ENCODE measurements at places on chromosomes 7 and 10.

- DNase-seq = no peak
These were observed 46.9 kb downstream of the UNC5B start for GRCh38 chr10:71259282-71259681.

DNA sequence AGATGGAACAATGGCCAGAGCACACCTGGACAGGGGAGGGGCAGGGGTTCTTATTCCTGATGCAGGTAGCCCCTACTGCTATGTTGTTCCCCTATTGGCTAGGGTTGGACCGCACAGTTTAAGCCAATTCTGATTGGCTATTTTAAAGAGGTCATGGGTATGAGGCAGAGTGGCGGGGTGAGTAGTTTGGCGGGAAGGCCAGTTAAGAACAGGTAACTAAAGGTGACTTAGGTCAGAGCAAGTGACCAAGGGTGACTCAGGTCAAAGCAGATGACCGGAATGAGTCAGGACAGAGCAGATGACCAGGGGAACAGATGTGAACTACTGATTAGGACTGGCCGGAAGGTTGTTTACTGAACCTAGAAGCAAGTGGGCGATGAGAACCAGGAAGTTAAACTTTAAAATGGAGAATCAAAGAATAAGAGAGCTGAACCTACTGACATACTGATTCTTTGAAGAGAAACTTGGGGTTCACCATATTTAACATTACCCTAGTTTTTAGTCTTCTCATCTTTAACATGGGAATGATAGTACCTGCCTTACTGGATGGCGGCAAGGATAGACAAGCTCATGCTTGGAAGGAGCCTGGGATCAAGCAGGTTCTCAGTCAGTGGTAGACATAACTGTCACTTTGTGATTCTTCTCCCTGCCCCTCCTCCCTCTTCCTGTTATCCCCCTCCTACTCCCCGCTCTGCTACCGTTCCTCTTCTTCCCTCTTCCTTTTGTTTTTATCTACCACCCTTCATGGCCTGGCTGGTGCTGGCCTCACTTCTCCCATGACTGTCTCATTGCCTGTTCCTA lies 55.0 kb downstream of the CCNY start:
- DNase-seq = no peak

- no peak for DNase-seq
These were observed 2.8 kb downstream of the FOXK1 start for GRCh38 chr7:4684846-4685245.

DNA sequence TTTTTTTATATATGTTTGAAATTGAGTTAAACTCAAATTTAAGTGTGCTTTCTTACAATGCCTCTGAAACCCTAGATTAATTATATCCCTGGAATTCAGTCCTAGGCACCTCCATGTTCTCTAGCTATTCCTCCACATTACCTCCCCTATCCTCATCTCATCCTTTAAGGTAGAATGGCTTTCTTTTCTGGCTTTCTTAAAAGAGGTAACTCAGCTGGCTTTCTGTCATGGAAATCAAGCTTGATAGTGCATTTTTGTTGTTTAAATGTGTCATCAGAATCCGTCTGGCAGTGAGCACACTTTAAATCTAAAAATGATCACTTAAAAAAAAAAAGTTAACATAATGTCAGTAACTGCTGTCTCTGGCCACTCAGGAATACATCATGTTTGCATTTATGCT lies 42.2 kb downstream of the AHR start:
- DNase-seq = no peak

DNA sequence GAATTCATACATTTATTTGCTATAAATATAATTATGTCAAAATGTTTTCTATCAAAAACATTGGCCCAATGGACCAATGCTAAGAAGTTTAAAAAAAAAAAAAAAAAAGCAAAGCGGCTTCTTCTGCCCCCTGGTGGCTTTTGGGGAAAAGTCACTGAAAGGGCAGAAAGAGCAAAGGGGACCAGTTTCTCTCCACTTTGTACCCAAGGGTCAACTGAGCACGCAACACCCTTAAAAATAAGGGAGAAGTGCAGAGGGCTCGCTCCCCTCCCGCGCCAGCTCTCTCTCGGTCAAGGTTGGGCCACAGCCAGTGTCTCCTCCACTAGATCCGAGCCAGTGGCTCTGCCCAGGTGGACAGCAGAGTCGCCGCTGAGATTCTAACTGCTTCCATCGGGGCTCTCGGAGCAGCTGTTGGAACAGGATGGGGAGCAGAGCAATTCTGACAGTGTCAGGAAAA lies 136.4 kb upstream of the FGFR2 start:
- DNase-seq = no peak

GRCh38 chr10:45439873-45440272 lies 65.9 kb downstream of the ALOX5 start:
- DNase-seq = no peak

DNA sequence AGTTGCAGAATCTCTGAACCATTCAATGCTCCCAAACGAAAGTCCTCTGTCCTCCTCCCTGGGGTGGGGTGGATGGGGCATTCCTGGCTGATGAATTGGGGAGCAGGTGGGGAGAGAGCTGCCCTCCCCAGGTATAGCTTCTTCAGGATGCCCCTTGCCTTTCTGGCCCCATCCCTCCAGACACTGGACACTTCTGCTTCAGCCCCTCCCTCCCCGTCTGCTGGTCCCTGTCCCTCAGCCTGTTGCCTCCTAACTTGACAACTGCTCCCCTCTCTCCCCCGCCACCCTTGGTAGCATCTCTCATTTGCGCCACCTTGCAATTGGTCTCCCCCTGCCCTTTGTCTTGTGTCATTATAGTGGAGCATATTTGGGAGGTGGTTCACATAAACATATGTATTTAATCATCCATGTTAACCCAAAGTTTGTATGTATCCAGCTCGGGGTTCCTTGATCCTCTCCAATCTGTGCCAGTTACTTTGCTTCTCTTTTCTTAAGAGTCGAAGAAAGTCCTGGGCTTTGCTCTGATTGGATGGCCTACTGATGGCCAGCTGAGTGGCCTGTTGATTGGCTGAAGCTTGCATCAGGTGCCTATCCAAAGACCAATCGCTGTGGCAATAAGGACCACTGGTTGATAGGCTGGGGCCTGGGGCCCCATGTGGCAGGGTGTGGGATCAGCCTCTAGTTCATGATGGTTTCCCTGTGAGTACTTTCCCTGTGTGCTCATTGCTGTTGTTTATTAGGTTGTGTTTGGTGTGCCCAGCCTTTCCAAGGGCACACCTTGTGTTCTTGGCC lies 4.0 kb upstream of the GCK start:
- DNase-seq = no peak

GRCh38 chr10:70562036-70562755 lies 40.3 kb downstream of the PRF1 start:
- DNase-seq = no peak

- no peak for DNase-seq
These were observed 110.4 kb downstream of the AHR start for GRCh38 chr7:17408904-17409290.

DNA sequence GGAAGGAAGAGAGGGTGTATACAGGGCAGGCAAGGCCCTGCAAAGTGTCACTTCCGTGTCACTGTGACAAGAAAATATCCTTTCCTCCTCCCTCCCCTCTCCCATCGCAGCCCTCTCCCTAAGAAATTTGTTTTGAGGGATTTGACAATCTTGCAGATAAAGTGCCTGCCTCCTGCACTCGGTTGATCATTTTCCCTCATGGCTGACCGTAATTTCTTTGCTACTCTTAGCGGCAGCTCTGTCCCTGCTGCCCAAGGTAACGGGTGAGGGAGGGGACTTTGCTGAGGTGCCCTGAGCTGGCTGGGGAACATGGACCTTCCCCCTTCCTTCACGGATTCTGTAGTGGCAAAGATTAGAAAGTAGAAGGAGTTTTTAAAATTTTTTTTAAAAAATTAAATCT lies 179.1 kb downstream of the TCF7L2 start:
- no peak for DNase-seq

DNA sequence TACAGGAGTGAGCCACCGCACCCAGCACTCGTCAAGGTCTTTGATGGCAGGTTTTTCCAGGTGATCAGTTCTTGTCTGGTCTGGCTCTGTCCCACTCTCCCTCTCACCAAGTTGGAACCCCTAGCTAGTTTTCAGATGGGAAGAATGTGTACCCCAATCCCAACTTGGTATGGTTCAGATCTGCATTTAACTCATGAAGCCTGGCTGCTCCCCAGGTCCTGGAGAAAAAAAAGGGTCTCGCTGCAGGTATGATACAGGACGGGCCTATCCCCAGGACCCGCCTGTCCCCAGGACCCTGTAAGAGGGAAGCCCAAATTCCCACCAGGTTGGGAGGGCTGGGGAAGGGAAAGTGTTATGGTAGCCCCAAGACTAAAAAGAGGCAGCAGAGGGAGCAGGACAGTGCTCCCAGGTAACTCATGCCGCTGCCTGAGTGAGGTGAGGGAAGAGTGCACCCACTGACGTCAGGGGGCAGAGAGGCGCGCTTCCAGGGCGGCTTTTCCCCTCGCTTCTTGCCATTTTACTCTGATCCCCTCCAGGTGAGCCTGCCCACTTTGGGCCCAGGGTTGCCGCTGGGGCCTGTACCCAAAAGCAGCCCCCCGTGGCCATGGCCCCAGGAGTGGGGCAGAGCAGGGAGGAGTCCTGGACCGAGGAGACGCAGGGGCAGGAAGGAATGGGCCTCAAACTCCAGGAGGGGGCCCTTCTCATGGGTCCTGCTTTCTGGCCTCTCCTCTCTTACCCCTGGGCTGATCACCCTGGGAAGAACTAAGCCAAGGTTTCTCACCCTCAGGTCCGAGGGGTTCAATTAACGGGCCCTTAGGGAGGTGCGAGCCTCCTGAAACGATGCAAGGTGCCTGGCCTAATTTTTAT lies 36.4 kb upstream of the SRRM3 start:
- no peak for DNase-seq

DNA sequence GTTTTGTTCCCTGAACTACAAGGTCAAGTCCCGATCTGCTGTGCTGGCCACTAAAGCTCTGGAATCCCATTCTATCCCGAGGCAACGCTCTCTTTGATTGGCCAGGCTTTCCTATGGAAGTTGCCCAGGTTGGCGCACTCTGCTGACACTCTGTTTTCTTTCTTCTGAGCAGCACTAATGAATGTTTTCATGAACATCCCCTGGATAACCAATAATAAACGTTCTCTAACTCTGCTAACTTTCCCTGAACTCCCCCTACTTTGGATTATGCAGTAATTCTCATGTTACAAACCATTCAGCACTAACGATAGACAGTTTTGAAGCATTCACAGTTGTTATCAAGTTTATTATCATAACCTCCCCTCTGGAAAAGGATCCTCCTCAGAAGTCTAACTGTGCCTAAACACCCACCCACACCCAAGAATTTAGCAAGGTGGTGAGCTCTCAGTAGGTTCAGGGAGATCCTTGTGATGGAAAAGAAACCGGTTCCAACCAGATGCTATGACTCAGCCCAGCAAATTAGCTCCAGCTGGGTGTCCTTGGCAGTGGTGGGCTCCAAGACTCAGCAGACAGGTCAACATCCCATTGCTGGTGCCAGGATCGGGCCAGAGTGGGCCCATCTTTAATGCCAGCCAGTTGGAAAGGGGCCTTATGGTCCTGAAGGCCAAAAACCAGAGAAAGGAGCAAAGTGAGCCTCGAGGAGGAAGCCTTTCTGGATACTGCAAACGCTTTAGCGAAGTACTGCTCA lies 68.4 kb downstream of the CREB3L2 start:
- DNase-seq = no peak

- no peak for DNase-seq
These were observed 15.7 kb downstream of the PRKCQ start for GRCh38 chr10:6564367-6564766.
